Smooth muscle cell of the umbilical artery (primary cell): ENCODE measurements at places on chromosomes 16 and 17. TPM values are rescaled to one million over a fixed set of nuclear protein-coding genes. Genes with fewer than 3 reads are reported as not detected.

HP gene
- total RNA-seq, result not detected in 2 replicates

CD2BP2 gene
- total RNA-seq, result 27.9 and 28.5 TPM in 2 replicates

INTS2 gene
- total RNA-seq, result 16.3 and 19.4 TPM in 2 replicates

TBC1D26 gene
- under 0.01 and 0.18 TPM in 2 replicates for total RNA-seq

KRT32 gene
- 0.09 TPM in 1 of 2 replicates, not detected in the other for total RNA-seq
